ENCODE measurements at places on chromosomes 2 and 18. TPM values are rescaled to one million over a fixed set of nuclear protein-coding genes. Genes with fewer than 3 reads are reported as not detected.

Gene TEX44
- not detected for total RNA-seq

Gene ITGAV
- total RNA-seq: 204 TPM

Gene CASP10
- total RNA-seq: 5.5 TPM

Gene STRADB
- total RNA-seq: 44.7 TPM

Gene GAL3ST2
- 0.14 TPM for total RNA-seq

Gene LPIN1
- 73.1 TPM for total RNA-seq

Gene SERPINB12
- total RNA-seq: not detected

Gene ELAC1
- 4.2 TPM for total RNA-seq

Gene SOWAHC
- 5.0 TPM for total RNA-seq

Gene SEMA4C
- total RNA-seq: 43.1 TPM

Gene CCDC141
- total RNA-seq: not detected

Gene TTR
- not detected for total RNA-seq

Gene TFPI
- 239 TPM for total RNA-seq

Gene CDH20
- total RNA-seq: not detected

Gene MERTK
- total RNA-seq: 0.44 TPM

Gene KCNK3
- 0.29 TPM for total RNA-seq

Gene TRIM43
- total RNA-seq: not detected

Gene DPP4
- 636 TPM for total RNA-seq

Gene RESP18
- total RNA-seq: not detected

Gene DNAJC5G
- not detected for total RNA-seq
